CD4-positive, alpha-beta T cell treated with Interleukin-4 for 4 hours (primary cell): ENCODE measurements at places on chromosomes 7 and 10.

DNA sequence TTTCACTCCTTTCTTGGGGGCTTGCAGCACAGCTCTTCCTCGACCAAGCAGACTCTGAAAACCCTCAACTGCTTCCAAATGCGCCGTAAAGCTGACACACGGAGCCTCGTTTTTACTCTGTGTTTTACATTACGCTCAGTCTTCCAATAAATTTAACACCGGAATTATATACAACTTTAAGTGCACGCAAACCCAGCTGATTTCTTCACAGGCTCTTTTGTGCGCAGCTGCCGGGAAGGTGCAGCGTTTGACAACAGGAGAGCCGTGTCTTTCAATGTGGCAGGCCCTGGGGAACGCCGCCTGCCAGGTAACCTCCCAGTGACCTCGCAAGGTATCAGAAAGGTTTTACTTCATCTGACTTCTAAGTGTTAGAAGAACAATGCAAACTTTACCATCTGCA is 35.0 kb downstream of the GFRA1 start:
- DNase-seq = no peak

DNA sequence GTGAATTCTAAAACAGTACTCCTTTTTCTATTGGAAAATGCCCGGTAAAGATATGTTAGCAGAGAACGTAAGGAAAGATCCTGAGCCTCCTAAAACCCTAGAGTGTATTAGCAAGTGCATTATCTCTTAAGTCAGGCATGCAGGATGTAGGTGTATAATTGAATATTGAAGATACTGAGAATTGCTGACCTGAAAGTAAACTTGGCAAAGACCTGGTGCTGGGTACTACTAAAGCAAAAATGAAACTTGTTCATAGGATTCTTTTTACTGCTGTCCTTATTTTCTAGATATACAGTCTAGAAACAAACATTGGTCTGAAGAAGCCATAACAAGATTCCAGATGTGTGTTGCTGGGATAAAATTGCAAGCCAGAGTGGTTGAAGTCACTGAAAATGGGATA is 18.8 kb upstream of the VWA2 start:
- DNase-seq = no peak

GRCh38 chr7:85566095-85566794 is 379.4 kb upstream of the SEMA3D start:
- DNase-seq = no peak

DNA sequence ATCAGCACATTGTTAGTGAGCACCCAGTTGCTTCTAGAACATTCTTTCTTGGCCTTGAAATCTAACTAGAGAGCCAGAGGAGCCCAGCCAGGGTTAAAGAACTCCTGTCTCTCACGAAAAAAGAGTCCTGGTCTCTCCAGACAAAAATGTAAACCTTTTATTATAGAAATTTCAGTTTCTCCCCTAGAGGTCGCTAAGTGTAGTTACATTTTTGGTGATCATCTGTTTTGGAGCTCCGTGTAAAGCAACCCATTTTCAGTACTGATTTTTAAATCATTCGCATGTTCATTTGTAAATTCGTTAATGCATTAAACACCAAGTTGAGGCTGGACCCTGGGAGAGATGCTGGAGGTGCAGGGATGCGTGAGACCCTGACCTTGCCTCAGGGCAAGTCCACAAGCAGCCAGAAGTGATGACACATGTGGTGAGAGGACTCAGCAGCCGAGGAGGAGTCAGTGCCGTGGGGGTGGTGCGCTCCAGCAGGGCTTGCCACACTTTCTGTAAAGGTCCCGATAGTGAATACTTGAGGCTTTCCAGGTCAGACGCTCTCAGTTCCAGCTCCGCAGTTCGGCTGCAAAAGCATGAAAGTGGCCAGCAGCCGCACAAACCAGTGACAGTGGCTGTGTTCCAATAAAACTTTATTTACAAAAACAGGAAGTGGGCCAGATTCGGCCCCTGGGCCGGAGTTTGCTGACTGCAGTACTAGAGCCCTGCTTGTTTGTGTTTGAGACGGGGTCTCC is 578.6 kb upstream of the FOXK1 start:
- DNase-seq = no peak

GRCh38 chr10:117400329-117400728 is 25.1 kb upstream of the PDZD8 start:
- no peak for DNase-seq

GRCh38 chr7:148056406-148056805 is 534.2 kb upstream of the C7orf33 start:
- no peak for DNase-seq

DNA sequence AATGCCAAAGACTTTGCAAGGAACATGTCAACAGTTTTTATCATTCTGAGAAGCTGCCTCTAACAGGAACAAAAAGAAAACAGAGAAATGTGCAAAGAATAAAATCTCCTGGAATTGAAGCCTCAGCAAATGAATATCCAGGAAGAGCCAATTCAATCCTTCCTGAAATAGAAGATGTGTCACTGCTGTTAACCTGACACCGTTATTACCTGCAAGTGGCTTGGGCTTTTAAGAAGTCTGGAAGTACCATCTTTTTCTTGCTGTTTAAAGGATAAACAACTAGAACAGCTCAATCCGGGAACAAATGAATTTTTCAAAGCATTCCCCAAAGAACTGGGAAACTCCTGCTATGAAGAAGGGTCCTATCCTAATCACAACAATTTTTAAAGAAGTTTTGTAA is 434.8 kb downstream of the KCNMA1 start:
- DNase-seq = no peak

DNA sequence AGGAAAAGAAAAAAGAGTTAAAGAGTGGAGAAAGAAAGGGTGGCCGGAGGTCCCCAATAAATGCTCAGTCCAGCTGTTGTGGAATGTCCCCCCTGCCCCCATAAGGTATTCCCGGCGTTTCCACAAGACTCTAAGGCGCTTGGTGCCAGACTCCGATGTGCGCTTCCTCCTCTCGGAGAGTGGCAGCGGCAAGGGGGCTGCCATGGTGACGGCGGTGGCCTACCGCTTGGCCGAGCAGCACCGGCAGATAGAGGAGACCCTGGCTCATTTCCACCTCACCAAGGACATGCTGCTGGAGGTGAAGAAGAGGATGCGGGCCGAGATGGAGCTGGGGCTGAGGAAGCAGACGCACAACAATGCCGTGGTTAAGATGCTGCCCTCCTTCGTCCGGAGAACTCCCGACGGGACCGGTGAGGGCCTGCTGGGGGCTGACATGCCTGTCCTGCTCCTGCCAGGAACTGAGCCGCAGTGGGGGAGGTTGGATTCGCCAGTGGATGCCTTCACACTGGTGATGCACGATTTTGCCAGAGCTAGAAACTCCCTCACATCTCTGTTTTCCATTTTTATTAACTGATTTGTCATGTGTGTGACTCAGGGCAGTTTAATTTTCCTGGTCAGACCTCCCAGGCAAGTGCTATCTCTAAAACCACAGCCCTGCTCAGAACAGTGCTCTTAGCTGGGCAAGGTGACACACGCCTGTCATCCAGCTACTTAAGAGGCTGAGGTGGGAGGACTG is 34.2 kb downstream of the TACR2 start:
- no peak for DNase-seq

- no peak for DNase-seq
Measured at GRCh38 chr7:17456541-17456940, 158.1 kb downstream of the AHR start.

GRCh38 chr7:24967696-24968095 is 12.3 kb downstream of the OSBPL3 start:
- DNase-seq = no peak

DNA sequence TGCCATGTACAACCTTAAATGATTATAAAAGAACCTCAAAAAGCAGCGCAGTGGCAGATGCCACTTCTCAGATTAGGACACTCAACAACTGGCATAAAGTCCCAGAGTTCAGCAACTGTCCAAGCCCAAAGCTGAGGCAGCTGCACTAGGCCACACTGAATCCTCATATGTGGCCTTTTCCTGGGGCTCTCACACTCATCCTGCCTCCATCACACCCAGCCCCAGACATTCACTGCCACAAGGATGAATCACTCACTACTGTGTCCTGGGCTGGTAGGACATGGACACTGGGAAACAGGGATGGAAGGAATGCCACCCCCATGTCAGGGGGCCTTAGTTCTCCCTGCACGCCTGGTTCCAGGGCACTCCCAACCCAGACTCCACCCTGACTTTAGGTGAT is 547.7 kb downstream of the TNS3 start:
- DNase-seq = no peak

GRCh38 chr7:49789736-49790135 is 16.3 kb downstream of the VWC2 start:
- no peak for DNase-seq

GRCh38 chr7:148503900-148504487 is 86.6 kb upstream of the C7orf33 start:
- peak; percentile 48 for DNase-seq

DNA sequence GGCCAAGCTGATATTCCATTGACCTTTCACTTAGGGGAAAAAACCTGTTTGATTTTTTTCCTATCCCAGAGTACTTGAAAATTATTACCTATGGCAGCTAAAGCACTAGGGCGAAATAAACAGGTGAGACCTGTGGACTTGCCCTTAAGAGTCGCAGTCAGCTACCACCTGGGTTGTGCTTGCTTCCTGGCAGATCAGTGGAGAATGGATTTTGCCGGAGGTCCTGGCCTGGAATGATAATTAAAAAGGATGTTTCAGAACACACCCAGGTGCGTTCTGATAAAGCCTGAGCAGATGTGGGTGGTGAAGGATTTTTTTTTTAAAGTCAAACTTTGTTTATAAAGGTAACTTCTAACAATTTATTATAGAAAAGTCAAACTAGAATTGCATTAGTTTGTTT is 59.1 kb downstream of the AUTS2 start:
- DNase-seq = no peak

DNA sequence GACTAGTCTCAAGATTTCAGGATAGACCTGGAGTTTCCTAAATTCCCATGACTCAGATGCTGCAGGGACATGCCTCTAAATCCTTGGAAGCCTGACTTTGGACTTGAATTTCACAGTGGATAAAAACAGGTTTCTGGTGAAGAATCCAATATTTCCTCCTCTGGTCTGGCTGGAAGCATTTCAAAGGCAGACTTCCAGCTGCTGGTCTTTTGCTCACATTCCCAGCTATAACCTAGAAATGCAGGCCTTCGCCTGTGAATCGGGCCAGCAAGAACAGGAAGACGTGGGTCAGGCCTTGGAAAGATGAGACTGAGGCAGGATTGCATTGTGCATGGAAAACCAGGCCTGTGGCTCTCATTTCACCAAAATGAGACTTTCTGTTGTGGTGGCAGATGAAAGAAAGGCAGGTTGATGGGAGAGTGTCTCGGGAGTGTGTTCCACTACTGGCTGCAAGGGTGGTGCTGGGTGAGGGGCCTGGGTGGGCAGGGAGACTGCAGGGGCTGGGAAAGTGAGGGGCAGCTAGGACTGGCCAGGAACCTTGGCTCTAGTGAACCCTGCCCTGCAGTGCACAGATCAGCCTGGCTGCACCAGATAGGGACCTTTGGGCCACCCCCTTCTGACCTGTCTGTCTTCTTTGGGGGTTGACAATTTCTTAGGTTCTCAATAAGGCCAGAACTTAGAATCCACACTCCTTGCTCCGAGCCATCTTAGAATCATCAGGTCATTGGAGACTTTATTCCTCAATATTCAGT is 488.8 kb upstream of the MKI67 start:
- no peak for DNase-seq

DNA sequence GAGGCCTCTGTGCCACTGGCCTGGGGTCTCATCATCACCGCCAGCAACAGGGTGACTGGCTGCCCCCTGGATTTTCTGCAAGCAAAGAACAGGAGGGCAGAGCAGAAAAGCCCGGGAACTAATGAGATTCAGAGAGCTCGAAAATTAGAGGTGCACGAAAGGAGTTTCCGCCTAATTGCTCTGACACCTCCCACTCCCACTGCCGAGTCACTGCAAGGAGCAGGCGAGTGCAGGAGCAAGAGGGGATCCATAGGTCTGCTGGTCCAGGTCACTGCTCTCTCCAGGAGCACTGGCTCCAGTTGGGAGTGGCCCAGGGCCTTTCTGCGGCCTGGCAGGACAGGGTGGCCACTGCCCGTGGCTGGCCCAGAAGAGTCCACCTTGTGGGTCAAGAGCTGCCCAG is 276.2 kb downstream of the KCNMA1 start:
- DNase-seq = no peak

- DNase-seq = no peak
Measured at GRCh38 chr7:88500131-88500530, 193.4 kb upstream of the STEAP4 start.

- no peak for DNase-seq
Measured at GRCh38 chr7:132785870-132786269, 209.6 kb upstream of the PLXNA4 start.

GRCh38 chr10:74589226-74589673 is 237.2 kb upstream of the KAT6B start:
- peak; percentile 96 for DNase-seq

DNA sequence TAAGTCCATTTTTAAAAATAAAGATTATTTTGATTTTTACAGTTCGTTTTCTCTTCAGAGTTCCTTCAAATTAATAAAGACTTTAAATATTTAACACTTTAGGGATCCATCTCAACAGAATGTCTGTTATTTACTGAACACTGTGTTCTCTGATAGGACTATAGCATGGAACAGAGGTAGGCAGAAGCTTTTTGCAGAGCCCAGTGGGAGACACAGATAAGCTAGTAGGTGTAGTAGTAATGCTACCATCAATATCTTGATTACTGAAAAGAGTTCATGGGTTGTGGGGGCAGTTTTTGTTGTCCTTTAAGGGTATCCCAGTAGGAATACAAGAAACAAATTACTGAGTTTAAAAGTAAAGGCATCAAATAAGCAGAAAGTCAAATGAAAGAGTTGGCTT is 140.5 kb downstream of the HBP1 start:
- no peak for DNase-seq

DNA sequence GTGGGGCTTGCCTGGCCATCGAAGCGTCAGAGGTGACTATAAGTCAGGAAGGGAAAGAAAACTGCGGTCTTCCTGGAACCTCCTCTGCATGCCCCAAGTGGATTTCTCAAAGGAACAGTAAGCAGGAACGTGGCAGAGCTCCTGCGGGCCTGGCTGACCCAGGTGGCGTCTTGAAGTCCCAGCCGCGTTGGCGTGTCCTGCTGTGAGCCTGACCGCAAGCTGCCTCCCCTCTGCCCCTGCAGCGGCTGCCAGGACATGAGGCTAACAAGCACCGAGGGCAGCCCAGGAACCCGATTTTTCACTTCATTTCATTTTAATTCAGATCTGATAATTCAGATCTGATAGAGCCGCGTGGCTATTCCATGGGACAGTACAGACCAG is 55.4 kb downstream of the NKX6-2 start:
- no peak for DNase-seq

DNA sequence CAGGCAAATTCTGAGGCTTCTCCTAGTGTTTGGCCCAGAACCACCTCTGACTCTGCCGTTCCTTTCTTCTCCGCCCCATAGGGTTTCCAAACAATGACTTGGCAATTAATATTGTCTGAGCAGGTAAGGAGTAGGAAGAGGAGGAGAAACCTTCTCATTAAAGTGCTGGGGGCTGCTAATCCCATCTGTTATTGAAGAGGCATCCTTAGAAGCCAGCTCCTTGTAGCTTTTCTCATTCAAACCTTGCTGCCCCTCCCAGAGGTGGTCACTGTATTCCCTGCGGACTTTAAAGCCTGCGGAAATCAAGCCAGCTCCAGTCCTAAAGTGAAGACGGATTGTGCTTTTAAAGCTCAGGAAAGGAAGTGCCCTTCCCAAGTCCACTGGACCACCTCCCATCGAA is 1.4 kb upstream of the NKX1-2 start:
- no peak for DNase-seq
